ENCODE measurements at places on chromosomes 4 and X. TPM values are rescaled to one million over a fixed set of nuclear protein-coding genes. Genes with fewer than 3 reads are reported as not detected.

GLRA2 gene
- not detected for total RNA-seq

GAGE2A gene
- not detected for total RNA-seq

RASGEF1B gene
- total RNA-seq = 25.9 TPM

ETDA gene
- total RNA-seq = not detected

MAGEA2B gene
- total RNA-seq = not detected

PITX2 gene
- total RNA-seq = not detected

NAA10 gene
- 37.9 TPM for total RNA-seq

MED12 gene
- total RNA-seq = 91.5 TPM

ANXA3 gene
- total RNA-seq = 20.2 TPM

SYN1 gene
- not detected for total RNA-seq

RHOXF1 gene
- total RNA-seq = not detected

MAGEB6 gene
- not detected for total RNA-seq

PQBP1 gene
- total RNA-seq = 77.1 TPM

CHIC1 gene
- 4.1 TPM for total RNA-seq

GRCh38 chrX:135498236-135498635 is 22.2 kb upstream of the INTS6L start:
- no peak for DNase-seq
- no peak overlapping the region for H3K4me3 ChIP-seq
- no peak overlapping the region for H3K27ac ChIP-seq
- H3K36me3 ChIP-seq = no peaks in the 10 kb centered on the region
- no peaks in the 10 kb centered on the region for H3K4me1 ChIP-seq

GRCh38 chrX:9180623-9181022 is 146.7 kb upstream of the FAM9B start:
- no peak for DNase-seq
- H3K4me3 ChIP-seq = no peak overlapping the region
- H3K36me3 ChIP-seq = no peaks in the 10 kb centered on the region
- no peak overlapping the region for H3K27ac ChIP-seq

GRCh38 chr4:174389439-174389838 is 105.7 kb downstream of the CEP44 start:
- H3K4me1 ChIP-seq = peaks cover 12% of the 10 kb centered on the region
- no peak for DNase-seq
- peak overlapping the region; percentile 31 for H3K27ac ChIP-seq
- H3K4me3 ChIP-seq = no peak overlapping the region
- H3K36me3 ChIP-seq = no peaks in the 10 kb centered on the region

GRCh38 chr4:48683784-48684666 is 96.1 kb downstream of the FRYL start:
- H3K27me3 ChIP-seq = no peaks in the 10 kb centered on the region
- DNase-seq = no peak
- no peaks in the 10 kb centered on the region for H3K4me1 ChIP-seq

DNA sequence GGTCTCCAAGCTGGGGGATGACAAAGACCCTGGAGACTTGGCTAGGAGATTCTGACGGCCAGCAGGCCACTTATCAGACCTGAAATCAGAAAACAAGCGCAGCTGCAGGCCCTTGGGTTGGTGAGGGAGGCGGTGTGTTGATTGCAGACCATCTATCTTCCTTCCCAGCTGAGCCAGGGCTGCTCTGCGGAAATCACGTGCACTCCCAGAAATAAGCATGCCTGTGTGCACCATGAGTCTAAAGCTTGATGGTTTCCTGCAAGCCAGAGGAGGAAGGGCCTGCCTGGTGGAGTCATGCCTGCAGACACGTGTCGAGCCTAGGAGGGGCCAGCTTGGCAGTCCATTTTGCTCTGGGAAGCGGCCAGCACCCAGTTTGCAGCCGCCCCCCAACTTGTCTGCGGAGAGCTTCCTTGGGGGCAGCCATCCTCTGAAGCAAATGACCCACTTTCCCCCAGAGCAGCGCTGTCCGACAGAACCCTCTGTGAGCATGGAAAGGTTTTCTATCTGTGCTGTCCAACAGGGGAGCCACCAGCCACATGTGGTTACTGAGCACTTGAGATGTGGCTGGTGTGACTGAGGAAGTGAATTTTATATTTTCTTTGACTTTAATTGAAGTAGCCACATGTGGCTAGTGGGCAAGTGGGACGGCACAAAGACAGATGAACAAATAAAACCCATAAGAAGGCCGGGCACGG is 175.7 kb upstream of the BCOR start:
- H3K36me3 ChIP-seq = no peaks in the 10 kb centered on the region
- H3K4me1 ChIP-seq = no peaks in the 10 kb centered on the region
- H3K4me3 ChIP-seq = no peak overlapping the region
- no peaks in the 10 kb centered on the region for H3K27me3 ChIP-seq

- no peaks in the 10 kb centered on the region for H3K36me3 ChIP-seq
- H3K4me3 ChIP-seq = no peak overlapping the region
- no peaks in the 10 kb centered on the region for H3K4me1 ChIP-seq
- DNase-seq = no peak
- no peak overlapping the region for H3K27ac ChIP-seq
These were observed 102.0 kb downstream of the HDAC8 start for GRCh38 chrX:72470532-72471223.

GRCh38 chr4:65510976-65511375 is 159.3 kb downstream of the EPHA5 start:
- no peaks in the 10 kb centered on the region for H3K36me3 ChIP-seq
- no peaks in the 10 kb centered on the region for H3K27me3 ChIP-seq
- H3K27ac ChIP-seq = no peak overlapping the region
- no peaks in the 10 kb centered on the region for H3K4me1 ChIP-seq

DNA sequence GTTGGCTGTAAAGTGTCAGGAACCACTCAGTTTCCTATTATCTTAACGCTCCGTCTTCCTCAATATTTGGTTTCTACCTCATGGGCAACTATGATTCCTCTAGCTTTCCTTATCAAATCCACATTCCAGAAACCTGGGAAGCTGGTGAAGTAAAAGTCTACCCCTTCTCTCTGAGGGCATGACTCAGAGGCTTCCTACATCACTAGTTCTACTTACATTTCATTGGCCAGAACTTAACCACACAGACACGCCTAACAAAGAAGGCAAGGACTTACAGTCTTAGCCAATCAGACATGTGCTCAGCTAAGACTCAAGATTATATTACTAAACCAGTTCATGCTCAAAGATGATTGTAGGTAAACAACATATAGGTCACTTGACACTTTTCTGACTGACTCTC is 30.4 kb downstream of the COX7B2 start:
- no peak for DNase-seq
- H3K36me3 ChIP-seq = no peaks in the 10 kb centered on the region
- no peak overlapping the region for H3K4me3 ChIP-seq
- no peaks in the 10 kb centered on the region for H3K4me1 ChIP-seq

- no peak for DNase-seq
- H3K4me1 ChIP-seq = no peaks in the 10 kb centered on the region
- no peaks in the 10 kb centered on the region for H3K36me3 ChIP-seq
- H3K27me3 ChIP-seq = no peaks in the 10 kb centered on the region
These were observed 5.1 kb downstream of the MED28 start for GRCh38 chr4:17619416-17620105.

GRCh38 chrX:34546366-34546765 is 110.7 kb downstream of the TMEM47 start:
- H3K4me3 ChIP-seq = no peak overlapping the region
- no peaks in the 10 kb centered on the region for H3K4me1 ChIP-seq
- no peak overlapping the region for H3K27ac ChIP-seq

DNA sequence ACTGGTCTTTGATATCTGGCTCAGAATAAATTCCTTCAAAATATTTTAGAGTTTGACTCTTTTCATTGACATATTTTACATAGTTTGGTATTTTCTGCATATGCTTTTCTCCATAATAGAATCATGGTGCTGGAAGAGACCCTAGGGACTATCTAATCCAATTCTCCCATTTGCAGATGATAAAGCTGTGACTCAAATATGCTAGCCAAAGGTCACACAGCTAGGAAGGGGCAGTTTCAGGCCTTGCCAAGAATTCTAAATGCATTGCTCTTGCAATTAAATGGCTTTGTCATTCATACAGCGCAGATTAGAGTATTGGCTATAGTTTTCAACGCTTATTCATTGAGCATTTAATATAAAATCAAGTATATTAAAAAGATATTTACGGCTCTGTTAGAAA is 374.1 kb upstream of the RASGEF1B start:
- H3K4me1 ChIP-seq = no peaks in the 10 kb centered on the region
- H3K36me3 ChIP-seq = no peaks in the 10 kb centered on the region
- no peaks in the 10 kb centered on the region for H3K27me3 ChIP-seq
- H3K27ac ChIP-seq = no peak overlapping the region
- DNase-seq = no peak

GRCh38 chr4:78613522-78614321 is 62.2 kb downstream of the ANXA3 start:
- no peak overlapping the region for H3K4me3 ChIP-seq
- no peaks in the 10 kb centered on the region for H3K27me3 ChIP-seq
- H3K36me3 ChIP-seq = no peaks in the 10 kb centered on the region
- H3K4me1 ChIP-seq = no peaks in the 10 kb centered on the region
- no peak overlapping the region for H3K27ac ChIP-seq

GRCh38 chr4:126752702-126753101 is 880.1 kb upstream of the INTU start:
- no peak for DNase-seq
- no peaks in the 10 kb centered on the region for H3K4me1 ChIP-seq
- no peaks in the 10 kb centered on the region for H3K27me3 ChIP-seq
- no peak overlapping the region for H3K4me3 ChIP-seq

DNA sequence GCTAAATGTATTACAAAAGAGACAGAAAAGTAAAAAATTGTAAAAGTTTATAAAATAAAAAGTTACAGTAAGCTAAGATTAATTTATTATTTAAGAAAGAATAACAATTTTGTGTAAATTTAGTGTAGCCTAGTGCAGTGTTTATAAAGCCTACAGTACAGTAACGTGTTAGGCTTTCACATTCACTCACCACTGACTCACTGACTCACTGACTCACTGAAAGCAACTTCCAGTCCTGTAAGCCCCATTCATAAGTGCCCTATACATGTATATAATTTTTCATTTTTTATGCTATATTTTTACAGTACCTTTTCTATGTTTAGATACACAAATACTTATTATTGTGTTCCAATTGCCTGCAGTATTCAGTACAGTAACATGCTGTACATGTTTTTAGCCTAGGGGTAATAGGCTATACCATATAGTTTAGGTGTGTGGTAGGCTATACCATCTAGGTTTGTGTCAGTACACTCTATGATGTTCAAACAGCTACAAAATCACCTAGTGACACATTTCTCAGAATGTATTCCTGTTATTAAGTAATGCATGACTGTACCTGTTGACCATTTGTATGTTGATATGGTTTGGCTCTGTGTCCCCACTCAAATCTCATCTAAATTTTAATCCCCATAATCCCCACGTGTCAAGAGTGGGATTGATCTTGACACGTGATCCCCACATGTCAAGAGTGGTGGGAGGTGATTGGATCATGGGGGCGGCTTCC is 57.9 kb downstream of the CFAP299 start:
- H3K27ac ChIP-seq = no peak overlapping the region
- no peaks in the 10 kb centered on the region for H3K27me3 ChIP-seq
- H3K4me3 ChIP-seq = no peak overlapping the region
- H3K36me3 ChIP-seq = no peaks in the 10 kb centered on the region

GRCh38 chr4:23023121-23023520 is 330.4 kb downstream of the GBA3 start:
- DNase-seq = no peak
- H3K27ac ChIP-seq = no peak overlapping the region
- H3K27me3 ChIP-seq = no peaks in the 10 kb centered on the region
- H3K36me3 ChIP-seq = no peaks in the 10 kb centered on the region
- no peaks in the 10 kb centered on the region for H3K4me1 ChIP-seq

DNA sequence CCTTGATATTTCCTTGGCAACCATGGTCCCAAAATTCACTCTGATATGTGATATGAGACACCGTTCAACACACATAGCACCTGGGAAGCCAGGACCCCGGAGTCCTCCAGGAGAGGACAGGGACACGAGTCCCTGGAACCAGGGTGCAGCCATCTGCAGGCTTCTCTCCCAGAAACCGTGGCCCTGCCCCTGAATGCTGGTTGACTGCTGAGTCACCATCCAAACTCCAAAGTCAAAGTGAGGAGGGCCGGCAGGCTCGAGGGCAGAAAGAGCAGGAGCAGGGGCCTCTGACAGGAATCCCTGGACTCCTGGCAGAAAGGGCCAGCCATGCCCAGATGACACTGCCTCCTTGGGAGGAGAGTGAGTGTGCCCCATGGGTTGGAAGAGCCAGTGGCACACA is 6.9 kb upstream of the PNMA6A start:
- DNase-seq = no peak
- no peaks in the 10 kb centered on the region for H3K4me1 ChIP-seq
- H3K36me3 ChIP-seq = no peaks in the 10 kb centered on the region
- no peak overlapping the region for H3K4me3 ChIP-seq

- H3K27me3 ChIP-seq = no peaks in the 10 kb centered on the region
- peak; percentile 73 for DNase-seq
- no peak overlapping the region for H3K4me3 ChIP-seq
These were observed 292.5 kb downstream of the CHIC1 start for GRCh38 chrX:73855546-73855945.

- no peaks in the 10 kb centered on the region for H3K4me1 ChIP-seq
- H3K36me3 ChIP-seq = no peaks in the 10 kb centered on the region
- no peak overlapping the region for H3K27ac ChIP-seq
- H3K4me3 ChIP-seq = no peak overlapping the region
- DNase-seq = no peak
These were observed 423.4 kb downstream of the PDHA2 start for GRCh38 chr4:96263291-96263690.

DNA sequence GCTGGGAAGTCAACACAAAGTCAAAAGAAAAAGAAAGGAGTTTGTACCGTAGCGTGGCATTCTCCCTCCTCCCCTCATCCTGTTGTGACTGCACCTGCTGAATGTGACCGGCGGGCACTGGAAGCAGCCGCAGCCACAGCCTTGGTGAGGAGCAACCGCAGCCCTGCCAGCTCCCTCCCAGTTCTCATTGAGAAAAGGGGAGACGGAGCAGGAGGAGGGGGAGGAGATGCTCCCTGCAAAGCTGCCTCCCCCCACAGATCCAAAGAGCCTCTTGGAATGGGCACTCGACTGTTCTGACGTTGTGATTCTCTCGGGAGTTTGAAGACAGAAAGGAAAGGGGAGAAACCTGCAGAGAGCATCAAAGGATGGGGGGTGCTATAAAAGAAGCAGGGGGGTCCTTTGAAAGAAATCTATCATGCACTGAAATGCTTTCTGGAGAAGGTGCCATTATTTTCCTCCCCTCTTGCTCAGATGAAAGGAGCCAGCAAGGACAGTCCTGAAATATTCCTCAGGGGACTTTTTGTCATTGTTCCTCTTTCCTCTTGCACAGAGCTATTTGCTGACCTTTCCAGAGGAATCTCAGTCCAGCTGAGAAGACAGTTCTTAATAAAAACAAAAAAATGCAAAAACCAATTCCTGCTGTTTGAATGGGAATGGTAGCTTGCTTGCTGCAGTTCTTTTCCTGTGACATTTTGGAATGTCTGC is 429.7 kb downstream of the MAPK10 start:
- no peaks in the 10 kb centered on the region for H3K4me1 ChIP-seq
- no peak for DNase-seq
- no peak overlapping the region for H3K4me3 ChIP-seq
- H3K27ac ChIP-seq = no peak overlapping the region

DNA sequence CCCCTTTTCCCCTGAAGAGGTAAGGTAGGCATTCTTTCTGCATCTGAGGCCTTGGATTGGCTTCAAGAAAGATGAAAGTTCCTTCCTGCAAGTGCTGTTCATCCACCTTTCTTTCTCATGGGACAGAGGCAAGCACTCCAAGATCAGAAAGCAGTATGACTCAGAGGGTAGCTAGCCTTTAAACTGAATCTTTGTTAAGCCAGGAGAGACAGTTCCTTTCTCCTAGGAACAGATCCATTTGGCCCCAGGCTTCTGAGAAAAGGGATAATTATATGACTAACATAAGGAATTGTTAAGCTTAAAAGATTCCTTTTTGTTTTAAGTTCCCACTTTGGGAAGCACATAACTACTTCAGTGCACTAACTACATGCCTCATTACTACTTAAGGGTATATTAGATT is 192.0 kb downstream of the PPP3CA start:
- H3K4me1 ChIP-seq = no peaks in the 10 kb centered on the region
- DNase-seq = no peak
- H3K27me3 ChIP-seq = no peaks in the 10 kb centered on the region
- no peaks in the 10 kb centered on the region for H3K36me3 ChIP-seq

Measured in uterus (tissue), 4 donors.